ENCODE measurements at places on chromosomes 16 and 17.

DNA sequence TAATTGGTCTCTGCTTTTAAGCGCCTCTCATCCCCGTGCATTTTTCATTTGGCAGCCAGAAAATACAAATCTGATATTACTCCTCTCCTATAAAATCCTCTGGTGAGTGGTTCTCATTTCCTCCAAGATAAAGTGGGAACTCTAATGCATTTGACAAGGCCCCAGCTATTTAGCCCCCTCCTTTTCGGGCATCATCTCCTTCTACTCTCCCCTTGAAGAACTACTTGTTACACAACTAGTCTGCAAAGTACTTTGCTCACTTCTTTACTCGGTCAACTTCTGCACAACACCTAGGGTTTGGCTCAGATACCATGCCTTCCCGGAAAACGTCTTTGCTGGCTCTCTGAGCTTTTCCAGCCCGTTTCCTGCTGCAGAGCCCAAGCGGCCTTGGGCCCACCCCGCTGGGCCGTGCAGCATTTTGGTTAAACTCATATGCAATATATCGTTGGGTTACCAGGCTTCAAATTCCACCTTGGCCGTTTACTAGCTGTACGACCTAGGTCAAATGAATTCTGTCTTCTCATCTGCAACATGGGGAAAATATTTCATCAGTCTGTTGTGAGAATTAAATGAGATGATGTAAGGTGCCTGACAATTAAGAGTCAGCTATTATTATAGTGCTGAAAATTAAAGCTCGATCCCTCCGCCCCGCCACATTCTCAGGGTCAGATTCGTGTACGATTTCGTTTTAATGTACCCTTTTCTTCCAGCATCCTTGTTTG, 883 bp upstream of the TAF15 start:
- DNase-seq, result no peak

- DNase-seq, result peak; percentile 34
These were observed 109.7 kb downstream of the C16orf95 start for GRCh38 chr16:87207509-87207908.

DNA sequence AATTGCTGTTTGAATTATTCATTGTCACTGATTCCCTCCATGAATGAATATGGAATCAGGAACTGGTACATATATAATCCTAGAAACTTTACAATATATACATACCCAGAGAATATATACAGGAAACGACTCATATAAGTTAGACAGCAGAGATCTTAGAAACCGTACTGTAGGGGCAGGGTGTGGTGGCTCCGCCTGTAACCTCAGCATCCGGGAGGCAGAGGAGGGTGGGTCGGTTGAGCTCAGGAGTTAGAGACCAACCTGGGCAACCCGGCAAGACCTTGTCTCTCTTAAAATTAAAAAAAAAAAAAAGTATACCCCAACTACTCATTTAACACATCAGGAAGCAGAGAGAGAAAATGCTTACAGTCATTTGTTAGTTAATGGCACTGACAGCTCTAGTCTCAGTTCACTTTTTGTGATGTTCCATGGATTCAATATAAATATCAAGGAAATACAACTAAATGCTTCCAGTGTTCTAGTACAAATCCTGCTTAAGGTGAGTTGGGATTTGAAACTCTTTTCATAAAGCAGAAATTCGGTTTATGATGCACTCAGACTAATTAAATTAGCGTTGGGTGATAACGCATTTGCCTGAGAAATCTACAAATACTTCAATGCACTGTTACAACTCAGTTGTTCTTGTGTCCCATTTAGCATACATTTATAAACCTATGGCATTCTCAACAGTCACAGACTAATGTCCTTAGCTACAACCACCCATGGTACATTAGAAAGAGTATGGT, 5.6 kb downstream of the GLG1 start:
- DNase-seq, result no peak

DNA sequence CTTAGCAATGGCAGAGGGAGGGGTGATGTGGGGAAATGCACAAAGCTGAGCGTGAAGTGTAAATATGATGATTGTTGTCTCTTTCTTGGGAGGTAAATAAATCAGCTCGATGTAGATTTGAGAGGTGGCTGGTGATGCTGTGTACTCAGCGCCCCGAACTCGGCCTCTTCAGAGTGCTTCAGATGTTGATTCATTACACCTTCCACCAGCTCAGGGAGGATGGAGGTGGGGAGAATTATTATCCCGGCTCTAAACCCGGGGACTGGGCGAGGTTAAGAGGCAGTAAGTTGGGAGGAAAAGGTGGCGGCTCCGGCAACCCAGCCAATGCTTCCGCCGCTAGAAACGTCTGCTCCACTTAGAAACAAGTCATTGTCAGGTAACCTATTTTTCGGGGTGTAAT, 86.5 kb downstream of the RPA1 start:
- no peak for DNase-seq

DNA sequence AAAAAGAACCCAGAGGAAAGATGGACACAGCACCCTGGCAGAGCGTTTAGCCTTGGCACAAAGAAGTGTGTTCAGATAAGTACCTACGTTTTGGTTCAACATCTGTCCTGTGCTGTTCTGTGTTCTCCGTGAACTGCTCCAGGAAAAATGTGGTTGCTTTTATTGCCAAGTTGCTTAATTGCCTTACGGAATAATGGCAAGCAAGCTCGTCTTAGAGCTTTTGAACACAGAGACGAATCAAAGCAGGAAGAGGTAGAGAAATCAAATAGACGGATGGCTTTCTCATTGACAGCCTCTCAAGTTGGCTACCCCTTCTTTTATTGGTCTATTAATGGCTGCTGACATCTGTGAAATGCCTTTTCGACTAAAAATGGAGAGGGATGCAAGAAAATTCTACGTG, 911.1 kb upstream of the EEF2KMT start:
- no peak for DNase-seq

DNA sequence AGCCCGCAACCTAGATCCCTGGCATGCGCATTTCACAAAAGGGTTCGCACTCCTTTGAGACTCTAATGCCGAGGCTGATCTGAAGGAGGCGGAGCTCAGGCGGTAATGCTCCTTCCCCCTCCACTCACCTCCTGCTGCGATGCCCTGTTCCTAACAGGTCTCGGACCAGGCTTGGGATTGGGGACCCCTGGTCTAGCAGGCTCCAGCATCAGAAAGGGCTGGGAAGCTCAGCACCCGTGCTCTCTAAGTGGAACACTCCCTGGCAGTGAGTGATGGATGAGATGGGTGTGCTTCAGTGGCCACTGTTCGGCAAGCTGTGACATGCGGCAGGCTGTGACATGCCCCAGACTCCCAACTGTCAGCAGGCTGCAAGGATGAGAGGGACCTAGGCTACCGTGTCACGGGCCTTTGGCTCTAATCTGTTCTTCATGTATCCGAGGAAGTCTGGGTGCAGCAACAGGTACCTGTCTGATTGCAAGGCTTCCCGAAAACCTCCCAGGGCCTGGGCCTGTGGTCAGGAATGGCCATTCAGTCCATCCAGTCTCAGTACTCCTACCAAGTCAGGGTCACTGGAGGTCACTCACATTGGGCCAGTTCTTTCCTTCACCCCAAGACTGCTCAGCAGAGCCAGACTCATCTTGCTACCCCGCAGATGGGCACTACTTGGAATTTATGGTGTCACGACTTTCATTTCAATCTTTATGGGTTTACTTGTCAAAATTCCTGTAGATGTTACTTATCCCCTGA, 1.3 kb upstream of the ST6GALNAC2 start:
- DNase-seq, result no peak

- DNase-seq, result no peak
These were observed 20.0 kb upstream of the WFIKKN1 start for GRCh38 chr16:610513-611381.

- no peak for DNase-seq
These were observed 5.0 kb downstream of the DEXI start for GRCh38 chr16:10937068-10937859.

GRCh38 chr16:2819179-2819938, 2.3 kb downstream of the PRSS21 start:
- no peak for DNase-seq

GRCh38 chr16:74732707-74733350, 32.2 kb upstream of the MLKL start:
- no peak for DNase-seq

DNA sequence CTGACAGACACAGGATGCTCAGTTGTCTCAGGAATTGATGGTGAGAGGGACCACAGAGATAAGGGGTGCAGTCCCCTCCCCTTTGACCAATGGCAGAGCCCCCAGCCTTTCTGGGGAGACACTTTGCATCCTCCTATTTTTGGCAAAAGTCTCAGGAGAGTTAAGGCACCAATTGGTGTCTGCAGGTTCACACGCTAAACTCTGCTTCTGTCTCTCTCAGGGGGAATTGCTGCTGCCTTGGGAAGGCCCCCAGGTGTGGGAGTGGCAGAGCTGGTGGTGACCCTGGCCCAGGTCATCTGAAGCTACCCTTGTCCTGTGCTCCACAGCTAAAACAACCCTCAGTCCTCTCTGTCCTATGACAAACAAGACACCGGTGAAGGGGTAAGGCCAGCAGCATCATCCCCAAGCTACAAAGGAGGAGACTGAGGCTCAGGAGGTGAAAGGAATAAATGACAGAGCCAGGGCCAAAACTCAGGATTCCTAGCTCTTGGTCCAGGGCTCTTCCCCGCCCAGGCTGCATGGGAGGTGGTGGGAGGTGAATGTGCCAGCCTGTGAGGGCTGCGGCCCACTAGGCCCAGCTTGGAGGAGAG, 20.3 kb downstream of the OSBPL7 start:
- DNase-seq, result no peak

DNA sequence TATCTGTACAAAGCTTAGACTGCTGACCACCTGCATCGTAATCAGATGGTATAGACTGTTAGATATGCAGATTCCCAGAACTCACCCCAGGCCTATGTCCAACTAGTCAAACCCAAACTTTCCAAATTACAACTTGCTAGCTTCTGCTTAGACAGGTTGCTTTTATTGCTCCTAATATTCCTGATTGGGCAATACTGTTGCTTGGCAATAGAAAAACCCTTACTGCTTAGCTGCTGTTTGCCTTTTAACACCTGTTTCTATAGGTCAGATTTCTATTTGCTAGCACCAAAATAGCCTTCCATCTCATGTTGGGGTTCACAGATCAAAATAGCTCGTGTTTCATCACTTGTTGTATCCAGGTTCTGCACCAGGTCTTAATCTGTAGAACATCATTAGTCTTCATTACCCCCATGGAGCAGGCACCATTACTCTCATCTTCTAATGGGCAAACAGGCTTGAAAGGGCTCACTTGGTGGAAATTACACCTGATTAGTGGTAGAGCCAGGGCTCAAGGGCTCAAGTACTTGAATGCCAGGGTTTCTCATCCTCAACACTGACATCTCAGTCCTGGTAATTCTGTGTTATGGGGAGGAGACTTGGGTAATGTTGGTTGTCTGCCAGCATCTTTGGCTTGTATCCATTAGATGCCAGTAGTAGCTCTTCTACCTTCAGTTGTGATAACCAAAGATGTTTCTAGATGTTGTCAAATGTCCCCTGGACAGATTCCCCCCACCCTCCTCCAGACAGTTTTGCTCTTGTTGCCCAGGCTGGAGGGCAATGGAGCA, 2.7 kb downstream of the ZP2 start:
- no peak for DNase-seq

DNA sequence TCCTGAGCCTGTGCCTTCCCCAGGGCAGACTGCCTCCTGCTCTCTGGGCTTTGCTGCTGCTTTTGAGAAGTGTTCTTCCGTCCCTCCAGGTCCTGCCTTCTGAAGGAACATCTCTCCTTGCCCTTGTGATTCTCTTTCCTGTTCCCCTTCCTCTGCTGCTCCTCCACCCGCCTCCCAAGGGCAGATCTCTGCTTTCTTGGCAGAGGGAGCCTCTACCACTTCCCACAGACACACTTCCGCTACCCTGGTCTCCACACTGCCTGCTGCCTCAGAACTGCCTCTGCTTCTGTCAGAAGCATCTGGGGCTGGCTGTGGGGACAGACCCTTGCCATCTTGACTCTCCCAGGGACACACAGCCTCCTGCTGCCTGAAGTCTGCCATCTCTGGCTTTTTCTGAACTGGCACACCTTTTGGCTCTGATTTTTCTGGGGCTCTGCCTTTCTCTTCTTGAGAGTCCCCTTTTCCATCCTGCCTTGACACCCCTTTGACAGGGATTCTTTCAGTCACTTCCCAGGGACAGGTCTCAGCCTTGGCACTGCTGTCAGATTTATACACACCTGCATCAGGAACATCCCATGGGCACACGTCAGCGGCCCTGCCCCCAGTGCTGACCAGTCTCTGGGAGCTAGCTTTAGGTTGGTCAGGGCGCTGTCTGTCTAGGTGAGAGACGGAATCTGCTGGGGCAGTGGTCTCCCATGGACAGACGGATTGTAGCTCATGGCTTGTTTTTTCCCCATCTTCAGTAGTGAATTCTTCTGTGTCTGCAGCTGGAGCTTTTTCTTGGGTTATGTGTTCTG, 16.6 kb downstream of the GPR179 start:
- no peak for DNase-seq

DNA sequence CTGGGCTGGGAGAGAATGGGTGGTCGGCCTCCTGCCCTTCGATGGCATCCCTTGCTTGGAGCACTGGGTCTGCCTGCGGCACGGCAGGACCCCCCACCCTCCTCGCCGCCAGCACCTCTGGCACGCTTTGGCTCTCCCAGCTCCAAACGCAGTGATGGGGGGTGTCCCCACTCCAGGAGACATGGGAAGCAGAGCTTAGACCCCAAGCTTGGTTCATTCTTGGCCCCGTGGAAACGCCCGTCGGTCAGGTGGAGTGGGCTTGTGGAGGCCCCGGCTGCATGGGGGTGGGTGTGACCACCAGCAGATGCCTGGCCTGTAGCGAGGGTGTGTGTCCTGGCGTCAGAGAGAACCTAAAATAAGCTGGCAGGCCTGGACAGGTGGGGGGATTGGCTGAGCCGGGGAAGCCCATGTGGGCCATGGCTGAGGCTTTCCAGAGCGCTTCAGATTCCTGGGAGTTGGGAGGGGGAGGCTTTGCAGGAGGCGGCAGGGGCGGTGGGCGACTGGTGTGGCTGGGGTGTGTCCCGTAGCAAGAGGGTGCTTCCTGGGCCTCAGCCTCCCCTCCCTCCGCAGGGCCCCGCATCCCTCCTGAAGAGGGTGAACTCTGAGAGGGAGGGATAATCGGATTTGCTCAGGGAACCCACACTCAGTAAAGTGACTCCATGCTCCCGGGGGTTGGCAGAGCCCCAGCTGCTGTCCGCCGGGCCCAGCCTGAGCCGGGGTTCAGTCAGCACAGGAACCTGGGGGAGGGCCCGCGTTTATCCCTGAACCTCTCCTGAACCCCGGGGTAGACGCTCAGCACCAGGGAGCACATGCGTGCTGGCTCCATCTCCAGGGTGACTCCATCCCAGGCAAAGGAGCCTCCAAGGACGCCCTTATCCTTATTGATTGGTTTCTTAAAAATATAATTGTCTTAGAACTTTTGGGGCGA, 3.4 kb downstream of the CACNA1H start:
- no peak for DNase-seq

- DNase-seq, result no peak
These were observed 82.9 kb upstream of the ZNF469 start for GRCh38 chr16:88299751-88300462.

- DNase-seq, result no peak
These were observed 41.7 kb downstream of the DHRS7B start for GRCh38 chr17:21168555-21168865.

GRCh38 chr17:68627956-68628575, 26.9 kb upstream of the FAM20A start:
- peak; percentile 43 for DNase-seq

DNA sequence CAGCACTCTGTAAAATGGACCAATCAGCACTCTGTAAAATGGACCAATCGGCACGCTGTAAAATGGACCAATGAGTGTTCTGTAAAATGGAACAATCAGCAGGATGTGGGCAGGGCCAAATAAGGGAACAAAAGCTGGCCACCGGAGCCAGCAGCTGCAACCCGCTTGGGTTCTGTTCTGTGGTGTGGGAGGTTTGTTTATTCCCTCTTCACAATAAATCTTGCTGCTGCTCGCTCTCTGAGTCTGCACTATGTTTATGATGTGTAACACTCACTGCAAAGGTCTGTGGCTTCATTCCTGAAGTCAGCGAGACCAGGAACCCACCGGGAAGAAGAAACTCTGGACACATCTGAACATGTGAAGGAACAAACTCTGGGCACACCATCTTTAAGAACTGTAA, 20.5 kb downstream of the TMEM100 start:
- no peak for DNase-seq
